DMS 273 treated with DMSO at 0.1 percent for 48 hours (cell line): ENCODE measurements at places on chromosomes 1 and 21.

DNA sequence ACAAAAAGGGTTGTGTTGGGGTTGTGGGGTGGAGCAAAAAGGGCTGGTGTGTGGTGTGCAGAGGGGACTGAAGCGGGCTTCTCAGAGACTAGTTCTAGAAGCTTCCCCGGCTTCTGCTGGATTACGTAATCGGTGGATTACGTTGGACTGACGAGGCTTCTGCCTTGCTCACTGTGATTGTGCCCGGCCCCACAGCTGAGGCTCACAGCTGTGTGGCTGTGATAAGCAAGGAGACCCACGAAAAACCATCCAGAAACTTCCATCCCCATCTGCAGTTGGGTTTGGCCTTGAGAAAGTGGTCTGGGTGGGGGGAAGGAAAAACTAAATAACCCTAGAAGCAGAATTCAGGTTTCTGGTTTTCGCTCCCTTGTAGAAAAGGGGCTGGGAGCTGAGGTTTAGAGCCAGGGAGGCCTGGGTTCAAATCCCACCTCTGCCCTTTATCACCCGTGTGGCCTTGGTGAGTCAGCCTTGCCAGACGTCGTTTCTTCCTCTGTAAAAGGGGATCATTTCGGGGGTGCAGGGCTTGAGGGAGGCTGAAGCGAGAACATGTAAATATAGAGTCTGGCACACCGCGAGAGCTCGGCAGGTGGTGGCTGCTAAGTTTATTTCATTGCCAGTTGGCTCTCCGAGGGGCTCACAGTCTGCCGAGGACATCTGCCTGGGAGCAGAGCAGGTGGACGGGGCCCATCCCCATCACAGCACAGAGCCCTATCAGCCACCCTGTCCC is 30.4 kb upstream of the DISP3 start:
- DNase-seq = peak; percentile 53

- DNase-seq = no peak
These were observed 83.9 kb upstream of the NBPF4 start for GRCh38 chr1:108327534-108328466.

DNA sequence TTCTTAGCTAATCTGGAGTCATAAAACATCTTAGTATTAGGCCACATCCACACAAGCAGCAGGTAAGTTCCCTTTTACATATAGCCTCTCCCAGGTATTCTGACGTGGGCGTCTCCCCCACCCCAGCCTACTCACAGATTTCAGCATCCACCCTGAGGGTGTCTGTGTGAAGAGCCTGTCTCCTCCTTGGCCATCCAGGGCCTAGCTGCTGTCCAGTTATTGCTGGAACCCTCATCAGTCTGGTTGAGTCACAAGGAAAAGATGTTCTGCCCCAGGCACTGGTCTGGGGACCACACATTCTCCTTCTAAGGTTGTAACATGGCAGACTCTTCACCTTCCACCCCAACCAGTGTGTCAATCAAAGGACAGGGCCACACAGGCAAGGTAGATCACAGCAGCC is 57.6 kb downstream of the ETS2 start:
- no peak for DNase-seq

GRCh38 chr1:230994860-230995259 is 16.0 kb downstream of the ARV1 start:
- no peak for DNase-seq

DNA sequence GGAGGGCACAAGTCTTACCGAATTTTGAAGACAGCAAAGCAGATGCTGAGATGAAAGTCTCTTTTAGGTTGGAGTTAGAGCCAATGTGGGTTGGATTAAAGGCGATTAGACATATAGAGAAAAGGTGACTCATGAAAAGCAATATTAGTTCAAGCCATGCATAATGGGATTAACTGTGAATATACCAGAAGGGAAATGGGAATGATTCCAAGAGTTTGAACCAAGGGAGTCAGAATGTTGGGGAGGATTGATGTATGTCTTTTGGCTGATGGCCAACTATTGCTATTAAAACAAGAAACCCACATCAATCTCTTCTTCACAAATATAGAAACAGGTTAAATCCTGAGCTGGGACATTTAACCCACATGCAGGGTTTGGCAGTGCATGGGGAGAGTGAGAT is 1.2 kb downstream of the HMGCS2 start:
- no peak for DNase-seq

DNA sequence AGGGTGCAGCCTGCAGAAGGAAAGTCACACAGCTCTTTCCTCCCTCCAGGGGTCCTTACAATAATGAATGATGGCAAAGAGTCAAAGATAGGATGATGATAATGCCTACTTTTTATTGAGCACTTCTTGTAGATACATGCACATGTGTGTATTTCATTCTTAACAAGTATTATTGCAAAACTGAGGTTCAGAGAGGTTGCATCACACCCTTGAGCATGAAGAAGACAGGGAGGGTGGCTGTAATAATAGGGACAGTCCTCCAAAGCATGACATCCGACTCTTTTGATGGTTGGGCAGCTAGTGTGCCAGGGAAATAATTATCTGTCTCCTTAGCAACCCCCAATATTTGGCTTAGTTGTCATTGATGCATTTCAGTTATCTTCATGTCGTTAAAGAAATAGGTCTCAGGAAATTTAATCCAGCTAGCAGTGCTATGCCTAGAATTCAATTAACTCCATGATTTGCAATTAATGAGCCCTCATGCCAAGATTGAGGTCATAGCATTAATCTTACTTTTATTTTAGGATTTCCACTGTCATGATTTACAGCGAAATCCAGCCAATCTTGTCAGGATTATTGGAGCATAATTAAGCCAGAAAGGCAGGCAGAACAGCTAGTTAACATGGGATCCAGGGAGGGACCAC is 35.0 kb downstream of the DNAJC6 start:
- DNase-seq = no peak

DNA sequence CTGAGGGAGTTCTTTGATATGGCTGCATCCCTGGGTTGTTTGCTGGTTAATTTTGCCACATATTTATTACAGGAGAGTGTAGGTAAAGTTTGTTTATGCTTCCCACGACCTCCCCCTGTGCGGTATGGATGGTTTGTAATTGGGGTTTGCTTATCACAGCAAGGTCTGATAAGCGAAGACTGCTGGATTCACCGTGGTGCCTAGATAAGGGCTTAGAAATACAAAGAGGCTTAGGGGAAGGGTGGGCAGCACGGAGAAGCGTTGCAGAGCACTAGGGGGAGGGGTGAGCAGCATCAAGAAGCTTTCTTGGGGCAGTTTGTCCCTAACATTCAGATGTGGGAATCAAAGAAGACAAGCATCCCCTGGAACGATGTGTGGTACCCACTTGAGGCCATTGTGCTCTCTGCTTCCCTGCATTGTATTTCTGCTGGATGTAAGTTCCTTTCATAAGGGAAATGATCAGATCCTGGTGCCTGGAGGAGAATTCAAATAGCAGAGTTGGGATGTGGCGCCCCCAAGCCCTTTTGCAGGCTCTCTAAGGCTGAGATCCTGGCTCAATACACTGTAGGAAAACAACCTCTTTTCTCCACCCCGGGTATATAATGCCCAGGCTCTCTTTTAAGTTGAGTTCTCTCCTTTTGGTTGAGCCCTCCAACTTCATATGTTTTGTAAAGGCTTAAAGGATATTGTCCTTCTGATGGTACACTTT is 598.1 kb upstream of the ADGRL4 start:
- no peak for DNase-seq

DNA sequence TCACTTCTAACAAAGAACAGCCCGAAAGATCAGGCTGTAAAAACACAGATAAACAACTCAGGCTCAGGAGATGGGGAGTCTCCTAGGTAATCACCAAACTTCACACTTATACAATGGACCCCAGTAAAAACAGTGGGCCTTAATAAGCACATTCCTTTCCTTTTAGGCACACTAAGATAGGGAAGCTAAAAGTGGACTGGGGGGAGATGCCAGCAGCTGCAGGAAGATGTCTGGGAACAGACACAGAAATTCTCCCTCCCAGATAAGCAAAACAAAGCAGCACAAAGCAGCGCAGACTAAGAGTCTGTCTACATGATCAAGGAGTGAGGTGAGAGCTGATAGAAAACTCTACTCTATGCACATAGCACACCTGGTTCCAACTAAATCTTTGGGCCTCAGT is 29.0 kb upstream of the CTBS start:
- no peak for DNase-seq

DNA sequence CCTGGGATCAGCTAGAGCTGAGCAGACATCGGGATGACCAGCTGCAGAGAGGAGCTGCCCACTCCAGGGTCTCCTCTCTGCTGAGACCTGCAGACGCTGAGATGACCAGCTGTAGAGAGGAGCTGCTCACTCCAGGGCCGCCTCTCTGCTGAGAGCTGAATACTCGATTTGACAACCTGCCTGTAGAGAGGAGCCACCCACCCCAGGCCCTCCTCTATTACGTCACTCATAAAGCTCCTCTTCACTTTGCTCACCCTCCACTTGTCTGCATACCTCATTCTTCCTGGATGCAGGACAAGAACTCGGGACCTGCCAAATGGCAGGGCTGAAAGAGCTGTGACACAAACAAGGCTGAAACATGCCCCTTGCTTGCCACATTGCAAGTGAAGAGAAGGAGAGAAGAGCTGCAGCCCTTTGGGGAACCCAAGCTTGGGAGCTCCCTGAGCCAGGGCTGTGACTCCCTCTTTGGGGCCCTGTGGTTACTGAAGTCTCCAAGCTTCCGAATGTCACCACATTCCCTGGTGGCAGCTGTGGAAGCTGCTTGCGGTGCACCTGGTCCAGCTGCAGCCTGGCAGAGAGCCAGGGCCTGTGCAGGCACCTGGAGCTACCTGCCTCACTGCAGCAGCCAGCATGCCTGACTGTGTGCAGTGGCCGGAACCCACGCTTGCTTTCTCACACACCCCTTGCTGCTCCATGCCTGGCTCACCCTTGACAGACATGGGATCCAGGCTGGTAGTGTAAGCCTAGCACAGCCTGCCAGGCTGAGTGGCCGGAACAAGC is 59.6 kb downstream of the CC2D1B start:
- no peak for DNase-seq

- no peak for DNase-seq
These were observed 365.7 kb upstream of the USP24 start for GRCh38 chr1:55580845-55581332.

DNA sequence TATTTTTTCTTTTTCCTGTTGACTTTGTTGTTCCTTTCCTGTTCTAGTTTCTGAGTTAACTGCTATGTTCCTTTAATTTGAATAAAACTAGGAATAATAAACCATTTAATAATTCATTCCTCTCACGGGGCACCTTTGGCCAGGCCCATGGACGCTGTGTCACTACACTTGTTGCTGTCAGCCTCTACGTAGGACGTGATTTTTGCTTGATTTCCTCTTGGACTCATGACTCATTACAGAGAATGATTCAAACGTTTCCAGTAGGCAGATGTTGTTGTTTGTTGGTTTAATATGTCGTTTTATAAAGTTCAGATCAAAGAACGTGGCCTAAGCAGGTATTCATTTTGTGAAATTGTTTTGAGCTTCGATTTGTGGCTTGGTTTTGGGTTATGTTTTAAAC is 9.1 kb upstream of the SLC19A1 start:
- no peak for DNase-seq
